ENCODE measurements at places on chromosomes 4 and X.

DNA sequence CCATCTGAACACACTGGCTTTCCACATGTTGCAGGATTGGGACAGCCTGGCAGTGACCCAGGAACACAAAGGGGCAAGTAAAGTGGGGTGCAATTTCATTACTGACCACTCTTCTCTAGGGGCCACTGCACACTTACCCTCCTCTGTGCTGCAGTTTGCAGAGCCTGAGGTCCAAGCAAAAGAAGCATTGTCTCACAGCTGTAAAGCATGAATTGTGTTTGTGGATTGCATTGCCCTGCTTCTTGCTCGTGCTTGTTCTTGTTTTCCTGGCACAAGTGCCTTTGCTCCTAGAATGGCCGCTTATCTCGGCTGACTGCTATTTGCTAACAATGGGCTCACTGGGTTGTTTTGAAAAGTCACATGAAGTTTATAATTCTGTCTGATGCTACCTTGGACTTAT lies 209.1 kb upstream of the JADE1 start:
- no peak for DNase-seq

GRCh38 chr4:156251373-156252065 lies 297.9 kb upstream of the CTSO start:
- no peak for DNase-seq

DNA sequence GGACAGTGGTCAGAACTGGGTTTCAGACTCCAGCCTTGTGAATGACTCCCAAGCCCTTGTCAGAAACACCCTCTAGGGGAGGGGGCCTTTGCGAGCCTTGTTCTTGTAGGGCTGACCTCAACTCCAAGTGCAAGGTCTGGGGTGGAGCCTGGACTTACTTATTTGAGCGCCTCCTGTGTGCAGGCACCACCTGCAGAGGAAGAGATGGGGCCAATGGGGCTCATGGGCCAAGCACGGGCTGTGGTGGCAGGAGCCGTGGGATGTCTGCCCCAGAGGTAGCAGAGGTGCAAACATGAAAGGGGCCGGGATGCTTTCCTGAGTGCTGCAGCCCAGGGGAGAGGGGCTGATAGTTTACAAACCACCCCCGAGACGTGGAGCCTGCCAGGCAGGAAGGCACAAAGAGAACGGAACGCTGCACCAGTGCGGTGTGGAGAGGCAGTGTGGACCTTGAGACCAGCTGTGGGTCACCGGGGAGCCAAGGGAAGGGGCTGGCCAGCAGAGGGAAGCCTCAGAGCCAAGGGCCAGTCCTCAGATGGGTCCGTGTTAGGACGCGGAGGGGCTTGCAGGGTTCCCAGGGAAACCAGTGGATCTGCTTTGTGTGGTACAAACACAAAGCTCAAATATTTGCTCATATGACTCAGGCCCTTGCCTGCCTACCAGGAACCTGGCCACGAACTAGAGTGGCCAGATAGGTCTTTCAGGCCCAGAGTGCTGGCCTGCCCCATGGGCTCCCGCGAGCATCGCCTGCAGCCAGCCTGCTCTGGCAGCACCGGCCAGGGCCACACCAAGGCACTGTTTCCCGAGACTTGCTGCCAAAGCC lies 8.7 kb upstream of the TADA2B start:
- DNase-seq: no peak

DNA sequence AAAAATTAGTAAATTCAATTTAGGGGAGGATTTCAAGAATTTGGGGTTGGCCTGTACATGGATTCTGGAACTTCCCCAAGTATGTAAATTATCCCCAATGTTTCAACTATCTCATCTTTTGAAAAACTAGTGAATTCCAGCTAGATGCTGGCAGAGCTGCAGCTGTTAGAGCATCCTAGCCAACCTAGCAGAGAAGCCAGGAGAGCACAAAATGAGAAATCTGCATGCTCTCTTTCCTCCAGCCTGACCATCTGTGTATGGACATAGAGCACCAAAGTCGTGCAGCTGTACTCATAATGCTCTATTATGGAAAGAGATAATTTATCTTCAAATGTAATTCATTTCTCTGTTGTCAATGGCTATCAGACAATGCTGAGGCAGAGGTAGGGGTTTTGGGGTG lies 1217.7 kb downstream of the PCDH19 start:
- DNase-seq: no peak

- DNase-seq: no peak
Observed at GRCh38 chr4:104531390-104531789, 36.7 kb upstream of the CXXC4 start.

GRCh38 chr4:10811991-10812390 lies 127.4 kb upstream of the CLNK start:
- no peak for DNase-seq

DNA sequence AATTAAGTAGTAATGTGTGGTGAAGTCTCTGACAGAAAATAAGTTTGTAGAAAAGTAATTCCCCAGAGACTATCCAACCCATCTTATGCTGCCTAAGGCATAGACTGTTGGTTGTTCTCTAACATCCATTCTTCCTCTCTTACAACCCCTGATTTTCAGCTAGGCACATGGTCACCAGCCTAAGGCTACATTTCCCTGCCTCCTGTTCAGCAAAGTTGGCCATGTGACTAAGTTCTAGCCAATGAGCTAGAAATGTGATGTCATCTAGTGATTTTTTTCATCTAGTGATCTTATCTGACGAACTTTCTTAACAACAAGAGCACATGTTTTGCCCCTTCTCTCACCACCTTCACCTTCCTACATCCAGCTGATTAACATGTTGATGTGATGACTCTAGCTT lies 102.3 kb upstream of the S100G start:
- DNase-seq: no peak

DNA sequence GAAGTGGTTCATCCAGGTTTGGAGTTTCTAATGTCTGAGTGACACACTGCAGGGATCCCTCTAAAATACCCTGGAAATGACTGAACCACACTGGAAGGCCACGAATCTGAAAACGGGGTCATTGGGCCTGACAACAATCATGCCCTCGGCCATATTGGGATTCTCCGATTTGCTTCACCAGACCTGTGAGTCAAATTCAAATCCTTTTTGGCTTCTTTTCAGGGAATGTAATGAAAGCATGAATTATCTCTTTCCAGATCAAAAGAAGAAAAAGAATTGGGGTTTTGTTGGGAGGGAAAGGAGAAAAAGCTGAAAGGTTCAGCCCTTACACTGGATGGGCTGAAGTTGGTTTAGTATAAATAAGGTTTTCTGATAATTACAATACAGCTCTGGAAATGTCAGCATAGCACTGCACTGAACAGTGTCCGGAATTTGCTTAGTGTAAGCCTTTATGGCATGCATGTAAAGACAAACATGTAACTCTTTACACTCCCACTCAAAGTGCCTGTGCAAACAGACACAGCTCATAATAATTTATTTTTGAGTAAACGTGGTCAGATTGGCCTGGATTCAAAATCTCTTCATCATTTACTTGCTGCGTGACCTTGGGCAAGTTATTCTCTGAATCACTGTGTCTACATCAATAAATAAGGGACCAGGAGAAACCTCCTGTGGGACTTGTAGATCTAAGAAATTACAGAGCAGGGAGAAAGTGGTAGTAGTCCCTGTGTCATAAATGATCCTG lies 21.4 kb downstream of the CT47C1 start:
- DNase-seq: no peak

GRCh38 chrX:13433298-13433605 lies 113.4 kb upstream of the ATXN3L start:
- DNase-seq: no peak

- DNase-seq: no peak
Observed at GRCh38 chr4:188109157-188109755, at the start of gene TRIML2. Gene TRIML2, minus strand, starts transcription at chr4:188109603. Its CDS starts 4,235 bp downstream, at chr4:188105368.

GRCh38 chr4:153733751-153734448 lies 25.9 kb downstream of the RNF175 start:
- no peak for DNase-seq

DNA sequence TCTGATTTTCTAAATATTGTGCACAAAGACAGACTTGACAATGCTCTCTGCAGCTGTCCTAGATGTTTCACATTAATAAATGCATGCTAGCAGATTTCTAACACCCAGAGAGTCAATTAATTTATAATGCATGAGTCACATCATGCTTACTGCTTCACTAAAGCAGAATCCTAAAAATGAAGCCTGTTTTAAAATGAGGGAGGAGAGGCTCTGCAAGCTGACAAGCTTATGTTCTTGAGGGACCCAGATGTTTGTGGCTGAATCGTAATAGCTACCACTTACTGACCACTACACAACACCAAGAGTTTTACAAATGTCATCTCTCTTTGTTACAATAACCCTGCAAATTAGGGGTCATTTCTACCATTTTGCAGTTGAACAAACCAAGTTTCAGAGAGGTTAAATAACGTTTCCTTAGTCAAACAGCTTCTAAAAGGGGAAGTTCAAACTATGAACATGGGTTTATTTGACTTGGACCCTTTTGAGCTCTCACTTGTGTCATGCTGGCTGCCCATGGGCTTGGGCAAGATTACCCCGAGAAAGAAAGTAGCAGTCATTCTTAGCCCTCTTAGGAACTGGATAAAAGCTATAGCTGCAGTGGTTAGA lies 262.7 kb upstream of the ETNPPL start:
- no peak for DNase-seq

- no peak for DNase-seq
Observed at GRCh38 chr4:8021796-8022195, 82.1 kb upstream of the AFAP1 start.

- DNase-seq: no peak
Observed at GRCh38 chr4:6177587-6178197, 22.7 kb downstream of the JAKMIP1 start.

GRCh38 chr4:74433541-74434172 lies 11.3 kb upstream of the AREG start:
- no peak for DNase-seq

DNA sequence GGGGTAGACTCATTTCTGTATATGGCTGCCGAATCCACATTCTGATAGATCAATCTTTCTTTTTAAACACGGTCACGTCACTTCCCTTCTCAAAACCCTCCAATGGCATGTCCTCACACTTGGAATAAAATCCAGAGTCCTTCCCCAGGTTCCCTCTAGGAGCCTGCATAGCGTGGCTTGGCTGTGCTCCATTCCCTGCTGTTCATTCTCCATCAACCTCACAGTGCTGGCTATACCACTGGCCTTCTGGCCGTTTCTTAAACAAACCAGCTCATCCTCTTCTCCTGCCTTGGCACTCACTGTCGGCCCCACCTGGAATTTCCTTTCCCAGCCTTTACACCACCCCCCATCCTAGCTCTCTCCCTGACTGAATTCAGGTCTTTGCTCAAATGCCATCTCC lies 77.1 kb downstream of the RBM47 start:
- DNase-seq: no peak

DNA sequence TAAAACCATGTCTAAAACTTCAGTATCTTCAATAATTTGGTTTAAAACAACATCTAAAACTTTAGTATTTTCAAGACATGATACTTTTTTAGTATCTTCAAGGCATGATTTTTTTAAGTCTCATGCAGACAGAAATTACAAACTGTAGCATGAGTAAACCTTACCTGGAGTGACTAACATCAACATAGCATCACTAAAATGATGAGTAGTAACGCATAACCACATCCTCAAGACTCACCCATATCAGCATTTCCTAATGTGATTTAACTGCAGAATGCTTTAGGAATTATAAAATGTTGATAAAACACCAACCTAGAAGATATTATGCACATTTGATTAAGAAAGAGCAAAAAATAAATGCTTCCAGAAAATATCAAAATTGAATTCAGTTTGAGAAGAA lies 19.7 kb upstream of the EDNRA start:
- no peak for DNase-seq

DNA sequence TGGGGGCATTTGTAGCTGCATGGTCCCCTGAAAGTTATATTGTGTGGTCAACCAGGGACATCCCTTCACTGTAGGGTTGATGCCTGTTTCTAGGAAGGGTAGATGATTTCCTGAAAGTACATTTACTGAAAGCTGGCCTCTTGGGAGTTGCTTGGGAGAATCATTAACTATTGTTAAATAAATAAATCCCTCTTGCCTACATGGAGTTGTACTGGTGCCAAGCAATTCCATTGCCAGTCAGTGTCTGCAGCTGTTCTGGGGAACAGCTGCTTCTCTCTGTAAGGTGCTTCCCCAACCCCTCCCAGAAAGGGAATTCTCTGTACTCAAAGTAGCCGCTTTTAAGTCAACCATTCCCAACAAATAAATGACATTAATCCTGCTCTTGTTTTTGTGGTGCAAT lies 51.1 kb downstream of the C4orf51 start:
- DNase-seq: no peak

GRCh38 chr4:20832826-20833225 lies 132.6 kb downstream of the PACRGL start:
- no peak for DNase-seq

- DNase-seq: no peak
Observed at GRCh38 chr4:88910101-88910500, 146.9 kb downstream of the FAM13A start.

GRCh38 chr4:7557456-7557855 lies 122.7 kb upstream of the PSAPL1 start:
- no peak for DNase-seq

DNA sequence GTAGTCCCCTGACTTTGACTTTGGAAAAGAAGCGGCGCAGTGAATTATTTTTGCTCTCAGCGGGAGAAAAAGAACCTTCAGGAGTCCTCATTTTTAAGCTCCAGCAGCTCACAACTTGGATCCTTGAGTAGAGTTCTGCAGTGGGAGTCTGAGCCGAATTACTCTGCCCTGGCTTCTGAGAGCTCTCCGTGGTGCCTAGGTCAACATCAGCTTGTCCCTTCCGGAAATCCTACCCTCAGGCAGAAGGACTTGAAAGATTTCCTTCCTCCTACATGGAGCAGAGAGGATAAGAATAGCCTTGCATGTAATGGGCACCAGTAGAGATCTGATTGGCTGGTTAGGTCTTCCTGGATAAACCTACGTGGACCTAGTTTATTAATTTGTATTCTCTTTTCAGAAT lies 549.7 kb upstream of the TENM3 start:
- no peak for DNase-seq

- no peak for DNase-seq
Observed at GRCh38 chr4:177489471-177490246, 47.4 kb upstream of the AGA start.

GRCh38 chr4:80171251-80171650 lies 26.1 kb upstream of the PRDM8 start:
- no peak for DNase-seq

- no peak for DNase-seq
Observed at GRCh38 chrX:119757979-119758730, at the start of gene SOWAHD. Gene SOWAHD, plus strand, starts transcription at chrX:119758588. Its CDS starts 80 bp downstream, at chrX:119758668.

DNA sequence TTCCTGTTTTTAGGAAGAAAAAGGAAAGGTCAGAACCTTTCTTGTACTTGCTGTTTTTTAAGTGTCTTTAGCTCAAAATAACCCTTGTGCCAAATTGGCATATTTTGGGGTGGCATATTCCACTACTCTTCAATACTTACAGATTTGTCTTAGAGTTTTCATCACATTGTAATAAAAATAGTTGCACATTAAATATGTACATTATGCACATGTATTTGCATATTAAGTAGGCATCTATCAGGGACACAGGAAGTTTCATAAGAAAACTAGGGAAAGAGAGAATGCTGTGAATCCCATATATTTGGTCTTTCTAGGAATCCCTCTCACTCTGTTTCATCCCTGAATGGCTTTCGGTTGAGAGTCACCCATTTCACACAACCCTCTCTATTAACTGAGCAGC lies 139.6 kb downstream of the LARP7 start:
- no peak for DNase-seq

- no peak for DNase-seq
Observed at GRCh38 chr4:89249716-89250361, 57.8 kb downstream of the GPRIN3 start.
